NCI-H748 treated with DMSO at 0.1 percent for 48 hours (cell line): ENCODE measurements at places on chromosomes 5 and 9.
A peak's percentile ranks its signal among the peaks of the same experiment; 100 is the strongest.

DNA sequence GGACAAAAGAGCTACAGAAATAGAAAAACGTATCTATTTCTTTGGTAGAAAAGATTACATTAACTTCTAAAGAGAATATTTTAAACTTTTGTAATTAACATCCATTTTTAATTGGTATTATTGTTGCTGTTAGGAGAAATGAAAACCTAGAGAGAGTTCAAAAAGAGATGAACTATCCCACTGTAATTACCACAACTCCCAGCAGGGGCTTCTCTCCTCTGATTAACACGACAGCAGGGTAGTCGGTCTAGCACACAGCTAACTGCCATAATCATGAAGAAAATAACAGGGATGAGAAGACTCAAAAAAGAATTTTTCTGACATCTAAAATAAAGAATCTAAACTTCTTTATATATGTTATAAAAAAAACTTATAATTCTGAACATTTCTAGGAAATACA is 86.2 kb upstream of the CDH9 start:
- DNase-seq, result peak; percentile 75

DNA sequence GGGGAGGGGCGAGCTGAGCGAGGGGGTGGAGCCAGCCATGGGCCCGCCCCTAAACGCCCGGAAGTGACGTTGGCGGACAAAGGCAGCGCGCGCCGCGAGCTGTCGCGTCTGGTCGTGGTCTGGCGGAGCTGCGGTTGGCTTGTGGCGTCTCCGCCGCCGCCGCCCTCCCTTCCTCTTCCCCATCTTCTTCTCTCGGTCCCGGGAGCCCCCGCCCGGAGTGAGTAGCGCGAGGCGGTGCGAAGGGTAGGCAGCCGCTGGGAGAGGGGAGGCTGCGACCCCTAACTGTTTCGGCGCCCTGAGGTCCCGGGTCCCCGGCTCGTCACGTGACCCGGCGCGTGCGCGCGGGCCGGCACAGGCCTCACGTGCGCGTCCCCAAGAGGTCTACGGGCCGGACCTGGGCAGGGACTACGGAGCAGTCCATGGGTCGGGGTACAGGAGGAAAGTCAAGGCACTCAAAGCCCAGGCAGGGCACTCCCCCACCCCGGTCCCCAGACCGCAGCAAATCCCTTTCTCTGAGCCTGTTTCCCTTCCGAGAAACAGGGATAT is at the start of gene NTMT1:
TSS of gene NTMT1 (plus strand) at position 85 of the 546 bp plus-strand sequence. CDS start 6,541 bp downstream, outside the sequence.
- peak; percentile 57 for DNase-seq

DNA sequence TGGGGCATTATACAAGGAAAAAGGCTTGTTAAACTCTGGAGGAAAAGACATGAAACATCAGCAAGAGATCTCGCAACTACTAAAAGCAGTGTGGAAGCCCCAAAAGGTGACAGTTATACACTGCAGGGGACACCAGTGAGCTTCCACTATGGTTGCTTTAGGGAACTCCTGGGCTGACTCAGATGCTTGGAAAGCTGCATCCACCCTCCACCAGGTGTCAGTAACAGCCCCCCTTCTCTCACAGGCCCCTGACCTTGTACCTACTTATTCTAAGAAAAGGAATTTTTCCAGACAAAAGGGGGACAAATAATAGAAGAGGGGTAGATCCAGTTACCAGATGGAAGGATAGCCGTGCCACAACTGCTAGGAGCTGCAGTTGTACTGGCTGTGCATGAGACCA is 154.4 kb upstream of the COX7C start:
- DNase-seq, result no peak

DNA sequence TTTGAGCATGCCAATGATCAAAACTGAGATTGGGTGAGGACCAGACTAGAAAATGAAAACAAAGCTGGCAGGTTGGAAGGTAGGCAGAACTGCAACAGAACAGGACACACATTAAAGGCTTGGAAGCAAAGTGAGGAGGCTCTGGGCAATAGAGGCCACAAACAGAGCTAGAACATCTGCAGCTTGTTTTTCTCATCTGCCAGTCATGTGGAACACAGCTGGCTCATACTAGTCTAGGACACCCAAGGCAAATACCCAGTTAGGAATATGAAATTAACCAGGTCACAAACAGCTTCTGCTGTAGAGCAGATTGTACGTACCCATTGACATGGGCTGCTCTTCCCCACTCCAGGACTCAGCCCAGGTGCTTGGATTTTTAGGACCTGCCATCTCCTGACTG is 61.7 kb downstream of the SPEF2 start:
- DNase-seq, result no peak

GRCh38 chr5:16644301-16644889 is 27.6 kb upstream of the RETREG1 start:
- DNase-seq, result no peak
